ENCODE measurements at places on chromosomes 6 and 20.

DNA sequence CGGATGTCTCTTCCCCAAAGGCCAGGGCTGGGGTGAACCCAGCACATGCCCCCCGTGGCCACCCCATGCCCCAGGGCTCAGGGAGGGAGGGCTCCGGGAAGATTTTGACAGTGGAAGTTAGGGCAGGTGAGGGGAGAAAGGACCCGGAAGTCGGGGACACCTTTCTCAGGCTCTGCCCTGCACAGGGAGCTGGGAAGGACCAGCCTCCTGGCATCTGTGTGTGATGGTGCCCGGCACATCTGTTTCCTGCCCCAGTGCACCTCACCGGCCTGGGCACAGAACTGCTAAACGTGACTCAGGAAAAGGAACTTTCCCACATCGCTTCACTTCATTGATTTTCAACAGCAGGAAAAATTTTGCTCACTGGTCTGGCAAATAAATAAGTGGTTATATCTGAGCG is 141.1 kb upstream of the AFDN start:
- DNase-seq: no peak

DNA sequence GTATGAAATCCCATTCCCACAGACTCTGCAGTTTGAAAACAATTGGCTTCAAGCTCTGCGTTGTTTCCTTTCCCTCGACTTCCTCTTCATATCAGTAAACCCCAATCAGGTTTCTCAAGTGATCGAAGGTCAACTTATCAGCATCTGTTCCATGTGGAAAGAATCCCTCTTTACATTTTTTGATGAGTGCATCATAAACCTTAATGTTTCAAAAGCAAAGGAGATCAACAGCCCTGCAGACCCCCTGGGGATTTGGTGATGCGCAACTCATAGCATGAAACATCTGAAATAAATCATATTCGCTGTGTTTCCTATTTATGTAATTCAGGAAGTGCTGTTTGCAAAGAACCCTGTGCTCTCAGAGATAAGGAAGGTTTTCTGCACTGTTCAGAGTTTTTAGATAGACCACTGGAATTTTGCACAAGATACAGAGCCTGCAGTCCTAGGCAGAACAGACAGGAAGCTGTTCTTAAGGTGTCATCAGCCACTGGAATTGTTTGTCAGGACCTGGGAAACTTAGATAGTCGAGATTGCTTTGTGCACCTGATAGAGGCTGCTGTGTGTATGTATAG is 216.0 kb downstream of the HIVEP2 start:
- no peak for DNase-seq

- DNase-seq: no peak
These were observed 159.6 kb downstream of the TMEM200A start for GRCh38 chr6:130525408-130525807.

GRCh38 chr6:96060249-96060648 is 44.5 kb downstream of the FUT9 start:
- DNase-seq: no peak

- DNase-seq: no peak
These were observed 259.6 kb upstream of the PLN start for GRCh38 chr6:118288355-118289124.

- DNase-seq: no peak
These were observed 205.5 kb downstream of the ARHGAP18 start for GRCh38 chr6:129504456-129504855.

- DNase-seq: no peak
These were observed 50.7 kb downstream of the TAF4 start for GRCh38 chr20:62014889-62015537.

- DNase-seq: no peak
These were observed 100.9 kb downstream of the OPRM1 start for GRCh38 chr6:154139892-154140291.

GRCh38 chr6:97160280-97160679 is 122.7 kb downstream of the MMS22L start:
- no peak for DNase-seq

GRCh38 chr6:43665376-43665775 is 20.5 kb downstream of the RSPH9 start:
- DNase-seq: no peak

DNA sequence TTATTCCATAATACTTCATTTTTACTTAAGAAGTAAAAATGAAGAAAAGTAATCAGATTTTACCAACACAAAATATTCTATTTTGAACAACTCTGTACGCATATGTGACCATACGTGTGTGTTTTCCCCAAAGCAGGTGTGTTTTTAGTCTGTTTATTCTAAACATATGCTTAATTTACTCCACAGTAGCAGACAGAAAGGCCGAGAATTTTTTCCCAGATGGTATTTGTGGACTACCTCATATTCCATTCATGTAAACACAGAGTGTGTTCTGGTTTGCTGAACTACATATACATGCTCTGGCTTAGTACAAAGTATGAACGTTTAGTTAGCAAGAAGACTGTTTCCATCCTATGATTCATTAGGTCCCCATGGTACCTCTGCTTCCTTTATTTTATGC is 233.3 kb upstream of the RUNX2 start:
- DNase-seq: no peak

DNA sequence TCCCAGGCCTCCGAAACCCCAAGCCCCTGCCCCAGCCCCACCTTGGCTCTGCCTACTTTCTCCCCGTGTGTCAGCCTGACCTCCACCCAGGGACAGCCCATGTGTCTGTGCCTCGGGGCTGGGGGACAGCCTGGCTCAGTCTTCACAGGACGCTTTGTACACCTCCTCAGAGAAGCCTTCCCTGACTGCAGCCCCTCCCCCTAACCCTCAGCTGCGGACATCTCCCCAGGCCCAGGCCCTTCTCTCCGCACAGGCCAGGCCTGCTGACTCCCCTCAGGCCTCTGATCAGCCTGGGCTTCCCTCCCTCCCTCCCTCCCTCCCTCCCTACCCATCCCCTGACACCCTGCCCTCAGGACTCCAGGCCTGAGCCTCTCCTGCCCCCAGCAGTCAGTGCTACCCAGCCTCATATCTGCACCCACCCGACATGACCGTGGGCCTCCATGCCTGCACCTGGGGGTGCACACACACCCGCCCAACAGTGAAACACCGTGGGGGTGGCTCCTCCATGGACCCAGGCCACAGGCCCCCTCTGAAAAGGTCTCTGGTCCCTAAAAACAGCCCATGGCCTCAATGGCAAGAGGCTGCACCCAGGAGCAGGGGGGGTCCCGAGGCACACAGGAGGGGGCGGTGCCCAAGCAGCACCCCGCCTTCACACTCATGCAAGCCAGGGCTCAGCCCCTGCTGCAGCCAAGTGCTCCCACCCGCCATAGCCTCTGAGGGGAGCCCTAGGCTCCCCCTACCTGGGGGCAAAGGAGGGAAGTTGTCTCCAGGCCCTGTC is 12.9 kb downstream of the LAMA5 start:
- no peak for DNase-seq

DNA sequence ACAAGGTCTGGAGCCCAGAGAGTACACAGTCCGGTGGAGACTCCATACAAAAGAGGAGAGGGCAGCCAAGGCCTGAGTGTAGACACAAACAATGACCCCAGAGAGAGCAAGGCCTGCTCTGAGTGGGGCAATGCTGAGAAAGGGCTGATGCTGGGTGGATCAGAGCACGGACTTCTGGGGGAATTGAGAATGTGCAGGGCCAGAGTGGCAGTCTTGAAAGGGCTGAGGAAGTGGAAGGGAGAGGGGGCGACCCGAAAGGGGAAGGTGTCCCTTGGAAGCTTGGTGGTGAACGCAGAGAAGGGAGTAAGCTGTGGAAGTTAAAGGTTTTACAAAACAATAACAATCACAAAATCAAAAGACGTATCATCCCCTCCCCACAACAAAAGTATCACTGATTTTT is 12.0 kb upstream of the GRM4 start:
- DNase-seq: no peak

DNA sequence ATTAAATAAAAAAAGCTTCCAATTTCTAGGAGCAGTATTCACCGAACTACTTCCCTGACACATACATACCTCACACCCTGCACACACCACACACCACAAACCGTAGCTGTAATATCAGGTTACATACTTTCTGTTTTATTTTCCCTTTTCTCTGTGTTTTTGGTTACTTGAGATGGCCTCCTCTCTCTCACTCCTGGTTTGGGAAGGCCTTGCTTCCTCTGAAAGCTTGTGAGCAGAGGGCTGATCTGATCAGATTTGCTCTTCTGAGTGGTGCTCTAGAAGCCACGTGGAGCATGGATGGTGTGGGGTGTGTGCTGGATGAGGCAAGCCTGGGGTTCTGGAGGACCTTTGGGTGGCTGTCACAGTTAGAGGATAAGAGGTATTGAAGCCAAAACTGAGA is 20.9 kb downstream of the UTRN start:
- DNase-seq: peak; percentile 27

GRCh38 chr6:154590756-154591155 is 80.3 kb upstream of the CNKSR3 start:
- DNase-seq: no peak

DNA sequence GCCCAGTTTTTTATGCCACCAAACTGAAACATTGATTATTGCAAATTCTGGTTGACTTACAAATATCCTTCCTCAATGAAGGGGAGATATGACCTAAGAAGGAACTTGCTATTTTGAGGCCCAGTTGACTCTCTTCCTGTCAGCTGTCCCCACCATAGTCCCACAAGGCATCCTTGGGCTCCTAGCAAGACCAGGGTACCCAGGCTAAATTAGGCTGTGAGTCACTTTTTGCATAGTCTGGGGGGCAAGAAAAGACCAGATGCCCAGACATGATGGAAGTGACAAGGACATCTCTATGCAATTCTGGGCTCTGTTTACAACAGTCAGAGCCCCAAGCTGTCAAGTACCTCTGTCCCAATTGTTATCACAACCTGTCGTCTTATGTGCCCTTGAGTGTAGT is 31.8 kb upstream of the MAFB start:
- no peak for DNase-seq

DNA sequence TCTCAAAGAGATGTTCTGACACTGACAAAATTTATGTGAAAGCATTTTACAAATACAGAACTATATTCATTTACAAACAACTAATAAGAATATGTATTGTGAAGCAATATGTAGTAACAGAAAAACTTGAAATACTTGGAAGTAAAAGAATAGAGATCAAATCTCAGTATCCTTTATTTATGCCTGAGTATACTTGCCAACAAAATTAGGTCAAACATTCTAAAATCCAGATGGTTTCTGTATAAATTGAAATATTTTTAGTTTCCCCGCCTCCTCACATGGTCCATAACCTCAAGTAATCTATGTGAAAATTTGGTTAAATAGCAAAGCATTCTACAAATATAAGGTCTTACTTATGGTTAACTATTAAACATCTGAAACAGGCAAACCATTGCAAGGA is 545.4 kb downstream of the EYS start:
- DNase-seq: no peak

DNA sequence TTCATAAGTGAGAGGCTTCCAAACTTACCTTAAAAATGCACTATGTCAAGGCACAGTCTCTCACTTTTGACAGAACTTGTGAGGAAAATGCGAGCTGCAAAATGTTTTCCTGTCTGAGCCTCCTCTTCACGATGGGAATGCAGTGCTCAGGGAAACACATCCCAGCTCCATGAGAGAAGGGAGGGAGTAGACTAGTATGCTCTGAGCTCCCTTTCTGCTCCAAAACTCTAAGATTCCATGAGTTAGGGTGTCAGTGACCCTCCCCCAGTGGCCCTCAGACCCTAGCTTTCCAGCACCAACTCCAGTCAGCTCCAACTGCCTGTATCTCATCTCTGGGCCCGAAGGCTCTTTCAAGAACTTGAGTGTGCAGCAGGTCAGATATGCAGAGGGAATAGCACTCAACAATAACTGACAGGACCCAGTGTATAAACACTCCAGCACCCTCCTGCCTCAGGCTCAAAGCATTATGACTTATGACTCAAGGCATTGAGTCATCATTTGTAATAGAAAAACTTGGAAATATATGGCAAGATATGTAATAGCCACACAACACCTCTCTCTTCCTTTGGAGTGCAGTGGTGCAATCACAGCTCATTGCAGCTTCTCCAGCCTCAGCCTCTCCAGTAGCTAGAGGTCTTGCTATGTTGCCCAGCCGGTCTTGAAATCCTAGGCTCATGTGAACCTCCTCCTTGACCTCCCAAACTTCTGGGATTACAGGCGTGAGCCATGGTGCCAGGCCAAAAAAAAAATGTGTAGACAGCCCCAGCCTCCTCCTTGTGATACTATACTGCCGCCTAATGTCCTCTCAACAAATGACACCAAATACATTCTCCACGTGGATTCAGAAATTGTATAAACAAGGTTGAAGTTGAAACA is 16.7 kb upstream of the ENTPD6 start:
- DNase-seq: no peak

DNA sequence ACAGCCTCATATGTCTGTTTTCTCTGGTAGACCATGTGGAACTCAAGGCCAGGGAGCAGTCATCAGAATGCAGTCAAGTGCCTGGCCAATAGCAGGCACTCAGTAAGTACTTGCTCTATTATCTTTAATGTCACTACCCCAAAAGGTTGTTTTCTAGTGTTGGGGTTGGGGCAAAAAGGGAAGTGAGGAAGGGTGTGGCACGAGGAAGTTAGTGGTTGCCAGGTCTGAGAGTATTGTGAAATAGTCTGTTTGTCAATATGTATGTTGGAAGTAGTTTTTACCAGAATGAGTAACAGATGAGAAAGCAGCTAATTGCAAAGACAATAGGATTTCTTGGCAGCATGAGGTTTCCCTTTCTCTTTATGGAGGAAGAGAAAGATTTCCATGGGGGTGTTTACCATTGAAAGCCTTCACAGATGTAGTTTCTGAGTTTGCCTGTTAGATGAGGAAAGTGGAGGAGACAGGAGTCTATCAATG is 59.5 kb upstream of the ARMH2 start:
- DNase-seq: no peak

DNA sequence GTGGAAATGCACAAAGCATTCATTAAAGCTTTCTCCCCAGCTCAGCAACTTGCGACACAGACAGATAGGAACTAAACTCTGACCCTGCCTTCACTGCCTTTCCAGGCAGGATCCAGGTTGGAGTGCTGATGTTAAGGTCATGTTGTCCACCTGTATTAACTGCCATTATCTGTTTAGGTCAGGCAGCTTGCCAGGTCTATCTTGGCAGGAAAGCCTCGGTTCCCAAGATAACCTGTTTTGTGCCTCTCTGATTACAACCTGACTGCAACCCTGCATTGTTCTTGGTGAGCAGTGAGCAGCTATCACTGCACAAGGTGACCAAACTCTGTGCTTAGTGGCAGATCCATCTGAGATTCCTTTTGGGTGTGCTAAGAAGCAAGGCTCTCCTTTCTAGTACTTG is 23.2 kb upstream of the ELOVL2 start:
- no peak for DNase-seq

DNA sequence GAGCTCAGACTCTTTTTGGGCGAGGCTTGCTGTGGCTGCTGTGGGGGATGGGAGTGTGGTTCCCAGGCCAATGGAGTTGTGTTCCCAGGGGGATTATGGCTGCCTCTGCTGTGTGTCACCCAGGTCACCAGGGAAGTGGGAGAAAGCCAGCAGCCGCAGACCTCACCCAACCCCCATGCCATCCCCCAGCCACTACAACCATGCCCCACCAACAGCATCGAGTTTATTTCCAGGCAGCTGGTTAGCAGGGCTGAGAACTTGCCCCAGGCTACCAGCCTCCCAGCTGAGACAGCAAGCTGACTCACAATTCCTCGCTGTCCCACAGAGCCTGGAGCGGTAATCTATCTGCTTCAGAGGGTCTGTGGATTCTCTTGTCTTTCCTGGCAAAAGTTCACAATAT is 331.7 kb downstream of the FRK start:
- DNase-seq: no peak

- DNase-seq: no peak
These were observed 302.9 kb downstream of the CLIC5 start for GRCh38 chr6:45712786-45713185.

GRCh38 chr20:16143596-16143995 is 429.7 kb downstream of the KIF16B start:
- DNase-seq: no peak

All from activated gamma-delta T cell treated with anti-CD3 and anti-CD28 coated beads, Interleukin-2, amount 50 U/mL, for 16 hours (primary cell).